ENCODE measurements at places on chromosomes 12 and 14.

GRCh38 chr12:96044017-96044942 lies 8.9 kb upstream of the LTA4H start:
- no peak for DNase-seq

GRCh38 chr12:130351326-130351725 lies 13.6 kb downstream of the PIWIL1 start:
- no peak for DNase-seq

DNA sequence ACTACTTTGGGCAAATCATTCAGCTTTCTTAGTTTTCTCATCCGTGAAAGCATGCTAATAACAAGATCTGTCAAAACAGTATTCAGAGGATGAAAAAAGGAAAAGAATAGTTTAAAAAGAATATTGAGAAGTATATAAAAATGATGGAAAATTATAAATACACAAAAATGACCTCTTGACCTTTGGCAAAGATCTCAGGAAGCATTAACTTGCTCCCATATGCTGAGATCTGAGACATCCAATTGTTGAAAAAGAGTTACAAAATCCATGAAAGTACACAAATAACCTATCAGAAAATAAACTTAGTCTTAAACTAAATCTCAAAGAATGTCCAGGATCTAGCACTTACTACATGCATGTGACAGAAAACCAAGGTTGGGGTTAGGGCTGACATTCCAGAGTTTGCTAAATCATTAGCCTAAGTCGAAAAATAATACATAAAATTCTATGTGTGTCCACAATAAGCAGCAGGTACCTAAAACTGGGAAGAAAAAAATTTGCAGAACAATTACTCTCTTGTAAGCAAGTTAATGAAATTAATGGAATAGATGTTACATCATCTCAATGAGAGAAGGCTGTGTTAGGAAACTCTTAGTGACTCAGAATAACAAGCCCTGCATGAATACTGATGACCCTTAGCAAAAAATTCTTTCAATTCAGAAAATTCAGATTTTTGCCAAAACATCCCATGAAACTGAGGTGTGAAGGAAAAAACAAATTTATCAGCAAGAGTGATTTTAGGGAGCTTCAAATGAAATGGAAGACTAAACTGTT lies 3.4 kb downstream of the PAH start:
- no peak for DNase-seq

- DNase-seq: no peak
Measured at GRCh38 chr14:81122326-81122725, 98.4 kb downstream of the GTF2A1 start.

GRCh38 chr12:22463306-22463705 lies 81.0 kb downstream of the C2CD5 start:
- no peak for DNase-seq

All from NCI-H1436 treated with DMSO at 0.1 percent for 48 hours (cell line).